ENCODE measurements at places on chromosomes 3 and 15.

DNA sequence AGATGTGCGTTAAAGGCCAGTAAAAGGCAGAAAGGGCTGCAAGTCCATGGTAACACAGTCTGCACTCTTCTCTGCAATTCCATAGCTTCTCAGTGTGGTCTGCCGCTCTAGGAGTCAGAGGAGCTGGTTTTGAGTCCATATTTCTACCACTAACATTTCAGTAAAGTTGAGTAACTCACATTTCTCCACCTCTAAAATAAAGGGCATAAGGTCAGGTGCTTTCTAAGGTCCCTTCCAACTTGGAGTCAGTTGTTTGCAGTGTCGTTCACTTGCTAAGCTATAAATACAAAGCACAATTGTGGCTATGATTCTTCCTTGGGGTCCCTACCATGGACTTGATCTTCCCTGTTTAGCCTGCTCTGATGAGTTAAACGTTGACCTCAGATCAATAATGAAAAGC lies 171.1 kb downstream of the P3H2 start:
- DNase-seq, result no peak

- no peak for DNase-seq
These were observed 17.2 kb upstream of the FOXP1 start for GRCh38 chr3:71600646-71601288.

- no peak for DNase-seq
These were observed 3.7 kb downstream of the TLR9 start for GRCh38 chr3:52221563-52222318.

- DNase-seq, result no peak
These were observed 192.3 kb upstream of the C2CD4B start for GRCh38 chr15:62357431-62357830.

- DNase-seq, result no peak
These were observed 2.4 kb downstream of the DLL4 start for GRCh38 chr15:40931300-40932142.

DNA sequence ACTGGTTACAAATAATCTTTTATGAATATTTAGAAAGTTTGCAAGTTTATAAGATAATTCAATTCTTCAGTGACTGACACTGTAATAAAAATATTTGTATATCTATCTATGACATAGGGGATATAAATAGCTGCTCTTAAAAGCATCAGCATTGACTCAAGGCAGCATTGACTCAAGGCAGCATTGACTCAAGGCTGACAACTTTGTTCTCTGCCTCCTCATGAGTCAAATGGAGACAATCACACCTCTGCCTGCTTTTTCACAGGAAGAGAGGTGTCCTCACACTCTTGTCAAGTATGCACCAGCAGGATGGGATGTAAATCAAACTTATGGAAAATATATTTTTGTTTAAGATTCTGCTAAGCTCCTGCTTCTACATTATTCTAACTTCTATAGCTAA lies 1173.1 kb downstream of the NSUN3 start:
- DNase-seq, result no peak

DNA sequence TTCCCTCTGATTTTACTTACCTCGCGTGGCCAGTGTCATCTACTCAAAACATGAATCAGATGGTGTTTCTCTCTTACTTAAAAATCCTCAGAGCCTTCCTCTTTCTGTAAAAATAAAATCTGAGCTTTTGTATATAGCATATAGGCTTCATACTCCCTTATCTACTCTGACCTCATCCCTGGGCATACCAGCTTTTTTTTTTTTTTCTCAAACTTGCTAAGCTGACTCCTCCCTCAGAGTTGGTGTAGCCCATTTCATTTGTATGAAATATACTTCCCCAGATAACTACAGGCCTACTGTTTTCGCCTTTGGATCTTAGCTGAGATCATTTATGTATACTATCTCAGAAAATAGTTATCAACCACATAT lies 648.9 kb upstream of the ALCAM start:
- DNase-seq, result peak; percentile 56

DNA sequence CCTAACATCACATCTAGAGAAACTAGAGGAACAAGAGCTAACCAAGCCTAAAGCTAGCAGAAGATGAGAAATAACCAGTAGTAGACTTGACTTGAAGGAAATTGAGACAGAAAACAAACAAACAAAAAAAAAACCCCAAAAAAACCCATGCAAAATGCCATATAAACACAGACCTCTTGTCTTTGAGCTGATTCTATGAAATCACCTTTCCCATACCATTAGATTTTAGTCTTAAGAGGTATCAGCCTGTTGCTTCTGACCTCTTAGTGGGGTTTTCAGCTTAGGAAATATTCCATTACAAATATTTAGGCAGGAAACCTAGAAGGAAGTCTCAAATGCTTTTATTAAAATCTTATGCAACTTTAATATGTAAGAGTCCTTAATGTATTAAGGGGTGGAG lies 23.9 kb upstream of the ST3GAL6 start:
- no peak for DNase-seq

DNA sequence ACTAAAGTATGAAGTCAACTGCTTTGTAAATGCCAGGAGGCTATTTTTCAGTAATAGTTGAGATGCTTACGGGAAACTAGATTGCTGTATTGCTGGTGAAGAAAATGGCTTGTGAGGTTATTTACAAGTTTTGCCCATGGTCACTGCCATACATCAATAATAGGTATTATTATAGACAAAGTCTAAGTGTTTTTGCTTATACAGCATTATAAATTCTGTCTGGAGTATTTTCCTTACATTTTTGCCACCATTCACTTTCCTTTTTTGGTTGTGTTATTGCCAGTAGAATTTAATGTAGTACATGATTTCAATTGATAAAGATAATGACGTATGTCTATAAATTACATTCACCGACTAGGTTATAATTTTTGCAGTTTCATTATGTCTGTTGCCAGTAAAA lies 114.2 kb downstream of the CDIN1 start:
- DNase-seq, result no peak

DNA sequence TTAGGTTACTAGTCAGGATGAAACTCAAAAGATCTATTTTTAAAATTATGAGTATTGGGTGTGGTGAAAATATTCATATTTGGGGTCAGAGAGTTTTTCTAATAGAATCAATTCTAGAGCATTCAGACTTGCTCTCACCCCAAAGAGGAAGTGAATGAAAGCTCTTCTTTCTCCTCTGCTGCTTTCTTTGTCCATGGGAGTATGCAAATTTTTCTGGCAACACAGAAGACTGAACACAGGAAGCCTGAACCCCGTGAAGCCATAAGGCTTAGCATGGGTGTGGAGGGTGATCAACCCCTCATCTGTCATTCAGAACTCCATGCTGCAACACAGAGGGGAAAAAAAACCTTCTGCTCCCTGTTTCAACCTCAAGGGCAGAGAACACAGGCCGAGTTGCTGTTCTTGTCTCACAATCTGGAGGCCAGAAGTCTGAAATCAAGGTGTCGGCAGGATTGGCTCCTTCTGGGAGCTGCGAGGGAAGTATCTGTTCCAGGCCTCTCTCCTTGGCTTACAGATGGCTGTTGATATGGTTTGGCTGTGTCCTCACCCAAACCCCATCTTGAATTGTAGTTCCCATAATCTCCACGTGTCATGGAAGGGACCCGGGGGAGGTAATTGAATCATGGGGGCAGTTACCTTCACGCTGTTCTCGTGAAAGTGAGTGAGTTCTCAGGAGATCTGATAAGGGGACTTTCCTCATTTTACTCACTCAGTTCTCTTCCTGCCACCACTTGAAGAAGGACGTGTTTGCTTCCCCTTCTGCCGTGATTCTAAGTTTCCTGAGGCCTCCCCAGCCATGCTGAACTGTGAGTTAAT lies 33.7 kb upstream of the CD47 start:
- peak; percentile 94 for DNase-seq

DNA sequence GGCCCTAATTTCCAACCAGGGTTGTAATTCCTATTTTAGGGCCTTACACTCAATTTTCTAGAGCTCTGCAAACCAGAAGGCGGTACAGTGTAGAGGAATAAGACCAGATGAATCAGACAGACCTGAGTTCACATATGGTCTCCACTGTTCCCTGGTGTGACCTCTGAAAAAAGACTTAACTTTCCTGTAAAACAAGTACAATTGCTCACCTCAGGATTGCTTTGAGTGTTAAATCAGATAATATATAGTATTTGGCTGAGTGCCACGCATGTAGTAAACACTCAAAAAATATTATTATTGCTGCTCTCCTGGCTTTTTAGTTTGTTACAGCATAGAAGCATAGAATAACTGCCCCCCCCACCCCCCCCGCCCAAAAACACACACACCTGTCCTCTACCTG lies 51.0 kb upstream of the STT3B start:
- DNase-seq, result no peak

DNA sequence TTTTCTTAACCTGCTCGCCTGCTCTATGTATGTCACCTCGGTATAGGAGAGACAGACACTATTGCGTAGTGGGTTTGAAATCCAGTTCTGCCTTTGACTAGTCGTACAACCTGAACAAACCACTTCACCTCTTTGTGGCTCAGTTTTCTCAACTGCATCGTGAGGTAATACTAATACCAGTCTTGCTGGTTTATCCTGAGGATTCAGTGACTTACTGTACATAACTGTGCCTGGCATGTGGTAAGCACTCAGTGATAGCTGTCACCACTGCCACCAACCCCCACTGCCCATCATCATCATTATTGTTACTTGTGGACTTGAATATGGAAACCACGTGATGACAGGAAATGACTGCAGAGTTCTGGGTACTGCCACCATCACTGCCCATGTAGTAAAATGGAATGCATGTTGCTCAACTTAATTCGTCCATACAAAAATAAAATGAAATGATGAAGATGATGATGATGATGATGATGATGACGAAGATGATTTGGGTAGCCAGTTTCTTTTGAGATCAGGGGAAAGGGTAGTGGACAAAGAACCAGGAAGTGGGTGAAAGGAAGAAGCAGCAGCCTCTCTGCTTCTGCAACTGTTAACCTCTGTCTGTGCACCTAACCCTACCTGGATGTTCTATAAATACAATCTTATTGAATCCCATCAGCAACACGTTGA lies 228.1 kb downstream of the FEZF2 start:
- DNase-seq, result no peak

DNA sequence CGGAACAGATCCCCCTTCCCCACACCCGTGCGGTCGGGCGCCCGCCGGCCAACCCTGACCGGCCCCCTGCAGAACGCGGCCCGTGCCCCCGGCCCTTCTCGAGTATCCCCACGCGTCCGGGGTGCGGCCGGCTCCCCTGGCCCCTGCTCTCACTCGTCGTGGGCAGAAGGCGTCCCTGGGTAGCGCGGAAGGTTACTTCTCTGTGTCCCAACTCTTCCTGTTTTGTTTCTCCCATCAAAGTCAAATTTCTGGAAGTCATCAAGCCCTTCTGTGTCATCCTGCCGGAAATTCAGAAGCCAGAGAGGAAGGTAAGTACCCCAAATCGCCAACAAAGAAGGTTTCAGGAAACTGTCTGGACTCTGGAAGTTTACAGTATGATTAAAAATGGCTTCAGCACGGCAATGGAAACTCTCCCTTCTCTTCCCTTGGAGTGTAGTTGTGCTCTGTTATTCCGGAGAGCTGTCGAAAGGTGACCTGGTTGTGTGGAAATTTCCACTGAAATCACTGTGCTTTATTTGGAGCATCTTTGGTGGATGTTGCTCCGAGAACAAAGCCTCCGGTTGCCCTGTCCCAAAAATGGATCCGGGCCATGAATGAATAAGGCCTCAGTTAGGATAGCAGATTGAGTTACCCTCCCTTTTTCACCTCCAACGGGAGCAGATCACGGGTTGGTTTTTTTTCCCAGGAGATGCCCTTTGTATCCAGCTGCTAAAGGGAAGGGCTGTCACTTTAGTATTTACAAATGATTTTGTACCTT lies 536 bp downstream of the SEC61A1 start:
- DNase-seq, result peak; percentile 26

DNA sequence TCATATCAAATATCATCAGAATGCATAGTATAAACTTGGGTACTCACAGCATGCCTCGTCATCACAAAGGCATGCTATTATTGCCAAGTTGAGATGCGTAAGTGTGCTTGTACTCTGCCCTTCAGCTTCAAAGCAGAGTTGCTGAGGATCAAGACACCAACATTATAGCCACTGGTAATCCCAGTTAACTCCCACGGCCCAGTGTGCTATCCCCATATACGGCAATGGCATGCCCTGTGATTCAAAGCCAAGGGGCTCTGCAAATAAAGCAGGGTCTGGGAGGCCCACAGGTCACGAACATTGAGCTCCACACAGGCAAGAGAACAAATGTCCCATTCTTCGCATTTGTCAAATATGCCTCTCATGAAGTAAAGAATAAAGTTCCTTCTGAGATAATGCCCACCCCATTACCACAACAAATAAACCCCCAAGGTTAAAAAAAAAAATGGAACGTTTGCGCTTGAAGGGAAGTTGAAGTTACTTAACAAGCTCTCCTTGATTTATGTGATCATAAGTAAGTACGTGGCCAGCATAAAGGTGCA lies 298.1 kb upstream of the NECTIN3 start:
- no peak for DNase-seq

GRCh38 chr3:21585216-21585740 lies 165.7 kb downstream of the ZNF385D start:
- no peak for DNase-seq

DNA sequence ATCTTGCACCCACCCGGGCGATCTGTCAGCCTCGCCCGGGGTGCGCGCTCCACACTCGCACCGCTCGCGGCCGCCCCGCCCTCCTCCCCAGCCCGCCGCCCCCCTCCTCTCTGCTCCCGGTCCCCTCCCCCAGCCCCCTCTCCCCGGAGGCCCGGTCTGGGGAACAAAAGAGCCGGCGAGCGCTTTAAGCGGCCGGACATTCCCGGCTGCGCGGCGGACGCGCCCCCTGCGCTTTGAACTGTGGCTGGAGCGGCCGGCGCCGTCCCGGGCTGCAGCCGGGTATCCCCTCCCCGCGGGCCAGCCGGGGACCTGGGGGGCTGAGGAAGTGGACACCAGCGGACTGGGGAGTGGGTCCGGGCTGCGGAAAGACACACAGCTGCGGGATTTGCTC lies at the start of gene IGDCC3:
IGDCC3 (minus strand) TSS at position 27 of the 391 bp plus-strand sequence. CDS start 214 bp downstream, outside the sequence.
- DNase-seq, result peak; percentile 25

GRCh38 chr15:77790481-77790880 lies 157.8 kb upstream of the LINGO1 start:
- no peak for DNase-seq

GRCh38 chr3:171729452-171730334 lies 80.6 kb downstream of the PLD1 start:
- no peak for DNase-seq

- DNase-seq, result no peak
These were observed 38.4 kb upstream of the PPP2R3A start for GRCh38 chr3:135927155-135927554.

- DNase-seq, result no peak
These were observed 3.5 kb upstream of the NEO1 start for GRCh38 chr15:73048624-73049295.
